ENCODE measurements at places on chromosomes 3 and 15.

DNA sequence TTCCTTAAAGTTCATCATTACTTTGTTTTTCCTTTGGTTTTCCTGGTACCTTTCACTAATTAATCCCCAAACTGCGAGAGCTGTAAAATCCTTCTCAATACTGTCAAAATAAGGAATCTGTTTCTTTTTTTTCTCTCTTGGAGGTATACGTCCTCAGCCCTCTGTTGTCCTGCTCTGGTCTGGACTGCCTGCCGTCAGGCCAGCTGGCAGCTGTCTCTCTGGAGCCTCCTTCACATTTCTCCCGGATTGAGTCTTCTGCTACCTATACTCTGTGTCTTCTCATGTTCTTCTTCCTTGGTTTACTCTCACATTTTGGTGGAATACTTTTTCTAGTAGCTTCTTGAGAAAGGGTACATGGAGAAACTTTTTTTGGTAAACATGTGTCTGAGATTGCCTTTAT is 13.8 kb downstream of the TATDN2 start:
- DNase-seq = no peak

GRCh38 chr15:60972301-60972700 is 256.8 kb downstream of the RORA start:
- no peak for DNase-seq

- DNase-seq = no peak
Measured at GRCh38 chr3:185779461-185779860, 45.4 kb downstream of the IGF2BP2 start.

DNA sequence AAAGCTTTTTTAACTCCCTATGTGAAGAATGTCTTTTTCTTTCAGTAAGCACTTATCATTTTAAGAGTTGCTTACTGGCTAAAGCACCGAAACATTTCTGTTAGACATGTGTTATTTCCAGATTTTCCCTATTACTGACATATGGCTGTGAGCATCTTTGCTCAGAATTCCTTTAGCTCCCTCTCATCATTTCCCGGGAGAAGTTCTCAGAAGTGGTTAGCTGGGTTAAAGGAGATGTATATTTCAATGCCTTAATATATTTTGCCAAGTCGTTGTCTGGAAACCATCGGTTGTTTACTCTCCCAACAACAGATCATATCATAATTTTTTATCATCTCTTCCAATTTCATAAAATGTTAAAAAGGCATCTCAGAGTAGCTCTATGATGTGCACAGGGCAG is 396.5 kb downstream of the OCA2 start:
- DNase-seq = no peak
